Mesothelial cell of epicardium (in vitro differentiated cells): ENCODE measurements at places on chromosomes 16 and 17.

- DNase-seq: no peak
Observed at GRCh38 chr17:5701381-5701780, 117.1 kb upstream of the NLRP1 start.

- no peak for DNase-seq
Observed at GRCh38 chr16:85678016-85678415, 10.7 kb downstream of the GINS2 start.

GRCh38 chr17:82315703-82316358 is 1.6 kb downstream of the CD7 start:
- DNase-seq: no peak

GRCh38 chr17:40936437-40936971 is 942 bp downstream of the KRT23 start:
- no peak for DNase-seq

DNA sequence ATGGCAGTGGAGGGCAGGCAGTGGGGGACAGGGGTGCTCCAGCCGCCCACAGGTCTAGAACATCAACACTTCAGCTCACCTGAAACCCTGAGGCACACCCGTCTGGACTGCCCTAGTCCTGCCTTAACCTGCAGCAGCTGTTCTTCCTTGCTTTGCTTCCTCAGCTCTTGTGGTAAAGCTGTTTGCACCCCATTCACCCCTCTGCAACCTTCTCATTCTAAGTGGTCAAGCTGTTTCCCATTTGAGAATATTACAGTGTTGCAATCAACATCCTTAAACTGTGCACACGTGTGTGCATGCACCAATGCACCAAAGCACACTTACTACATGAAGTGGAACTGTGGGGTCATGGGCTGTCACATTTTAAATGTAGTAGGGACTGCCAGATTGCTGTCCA is 32.4 kb downstream of the SCNN1B start:
- DNase-seq: no peak

GRCh38 chr16:85166281-85166680 is 54.0 kb upstream of the CIBAR2 start:
- no peak for DNase-seq

DNA sequence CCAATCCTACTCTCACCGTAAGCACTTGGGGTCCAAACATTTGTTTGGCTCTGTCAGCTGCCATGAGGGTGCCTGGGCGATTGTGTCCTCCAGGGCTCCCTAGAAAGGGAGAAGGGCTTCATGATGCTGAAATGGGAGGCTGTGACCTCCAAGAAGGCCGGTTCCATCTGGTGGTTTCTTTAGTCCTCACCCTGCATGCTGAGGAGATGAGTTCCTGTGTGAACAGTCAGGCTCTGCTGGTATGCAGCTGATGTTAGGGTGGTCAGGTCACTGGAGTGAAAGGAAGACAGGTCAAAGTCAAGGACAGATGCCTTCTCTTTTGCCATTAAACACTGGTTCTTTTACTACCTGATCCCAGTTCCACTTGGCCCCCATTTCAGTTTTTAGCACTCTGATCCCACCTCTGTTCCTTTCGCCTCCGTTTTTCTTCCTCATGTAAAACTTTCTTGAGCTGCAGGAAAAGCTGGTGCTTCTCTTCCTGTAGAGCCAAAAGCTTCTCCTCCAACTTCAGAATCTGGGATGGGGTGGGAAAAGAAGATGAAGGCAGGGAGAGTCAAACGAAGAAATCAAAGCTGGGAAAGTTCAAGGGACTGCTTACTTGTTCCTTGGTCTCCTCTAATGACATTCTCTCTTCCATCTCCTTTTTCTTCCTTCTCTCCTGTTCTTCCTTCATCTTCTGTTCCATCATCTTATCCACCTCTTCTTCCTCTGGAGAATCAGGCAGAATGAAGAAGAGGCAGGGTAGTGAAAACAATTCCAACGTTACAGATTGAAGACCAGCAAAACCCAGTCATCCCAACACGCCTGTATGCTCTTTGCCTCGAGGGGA is 1.1 kb downstream of the GPS2 start:
- DNase-seq: no peak

DNA sequence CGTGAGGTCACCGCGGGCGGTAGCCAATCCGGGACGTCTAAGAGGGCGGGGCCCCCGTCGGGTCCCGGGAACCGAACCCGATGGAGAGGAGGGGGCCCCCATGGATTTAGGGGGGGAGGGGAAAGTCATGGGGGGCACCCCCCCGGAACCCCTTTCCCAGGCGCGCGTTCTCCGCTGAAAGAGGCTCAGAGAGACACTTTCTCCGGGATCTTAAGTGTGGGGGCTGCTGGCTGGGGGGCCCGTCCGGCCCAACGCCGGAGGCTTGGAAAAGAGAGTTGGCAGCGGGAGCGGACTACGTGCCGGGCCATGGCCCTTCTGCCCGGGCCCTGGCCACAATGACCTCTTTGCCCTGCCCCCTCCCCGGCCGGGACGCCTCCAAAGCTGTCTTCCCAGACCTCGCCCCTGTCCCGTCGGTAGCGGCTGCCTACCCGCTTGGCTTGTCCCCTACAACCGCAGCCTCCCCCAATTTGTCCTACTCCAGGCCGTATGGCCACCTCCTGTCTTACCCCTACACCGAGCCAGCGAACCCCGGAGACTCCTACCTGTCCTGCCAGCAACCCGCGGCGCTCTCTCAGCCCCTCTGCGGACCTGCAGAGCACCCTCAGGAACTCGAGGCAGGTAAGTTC is at the start of gene DLX4:
DLX4 (plus strand) TSS at position 57 of the 626 bp plus-strand sequence; CDS start at position 336, 279 bp downstream.
- no peak for DNase-seq

DNA sequence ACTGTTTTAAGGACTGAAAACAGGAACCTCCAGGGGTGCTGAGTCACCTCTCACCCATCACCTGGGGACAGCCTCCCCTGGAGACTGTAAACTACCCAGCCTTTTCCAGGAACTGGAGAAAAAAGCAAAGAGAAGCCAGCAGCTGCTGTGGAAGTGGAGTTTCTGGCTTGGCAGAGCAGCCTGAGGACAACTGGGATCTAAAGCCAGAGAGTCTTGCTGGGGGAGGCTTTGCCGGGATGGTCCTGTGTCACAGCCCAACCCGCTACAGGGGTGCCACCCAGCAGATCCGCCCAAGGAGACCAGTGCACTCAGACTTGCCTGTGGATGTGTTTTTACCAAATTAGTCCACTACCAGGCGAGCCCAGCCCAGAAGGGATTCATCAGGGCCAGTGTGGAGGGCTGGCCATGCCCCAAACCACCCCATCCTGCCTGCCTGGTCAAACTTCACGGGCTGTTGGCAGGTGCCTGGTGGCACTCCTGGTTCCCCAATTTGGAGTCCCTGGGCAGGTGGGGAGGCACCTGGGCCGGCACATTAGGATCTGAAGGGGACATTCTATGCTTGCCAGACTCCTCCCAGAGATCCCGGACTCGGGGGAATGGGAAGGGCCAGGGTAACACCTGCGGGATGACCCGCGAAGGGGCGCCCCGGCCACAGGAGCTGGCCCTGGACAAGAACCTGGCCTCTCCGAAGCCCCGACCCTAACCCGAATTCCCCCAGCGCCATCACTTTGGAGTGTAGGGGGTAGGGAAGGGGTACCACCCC is 771 bp downstream of the MSRB1 start:
- no peak for DNase-seq

DNA sequence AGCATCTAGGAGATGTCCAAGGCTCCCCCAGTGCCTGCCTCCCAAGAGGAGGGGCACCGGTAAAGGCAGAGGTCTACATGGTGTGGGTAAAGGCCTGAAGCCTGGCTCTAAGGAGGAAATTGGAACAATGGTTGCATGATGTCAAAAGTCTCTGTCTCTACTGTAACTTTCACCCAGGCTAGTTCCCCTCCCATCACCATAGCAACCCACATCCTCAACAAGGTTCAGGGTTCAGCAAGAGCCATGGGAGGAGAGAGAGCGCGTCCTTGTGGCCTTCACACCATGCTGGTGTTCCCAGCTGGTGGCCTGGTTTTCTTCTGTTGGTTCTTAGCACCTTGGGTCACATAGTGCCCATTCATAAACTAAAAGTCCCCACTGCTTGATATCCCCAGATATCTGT is 196.7 kb upstream of the CDH5 start:
- no peak for DNase-seq

- DNase-seq: no peak
Observed at GRCh38 chr16:85300406-85300968, 188.2 kb upstream of the CIBAR2 start.

DNA sequence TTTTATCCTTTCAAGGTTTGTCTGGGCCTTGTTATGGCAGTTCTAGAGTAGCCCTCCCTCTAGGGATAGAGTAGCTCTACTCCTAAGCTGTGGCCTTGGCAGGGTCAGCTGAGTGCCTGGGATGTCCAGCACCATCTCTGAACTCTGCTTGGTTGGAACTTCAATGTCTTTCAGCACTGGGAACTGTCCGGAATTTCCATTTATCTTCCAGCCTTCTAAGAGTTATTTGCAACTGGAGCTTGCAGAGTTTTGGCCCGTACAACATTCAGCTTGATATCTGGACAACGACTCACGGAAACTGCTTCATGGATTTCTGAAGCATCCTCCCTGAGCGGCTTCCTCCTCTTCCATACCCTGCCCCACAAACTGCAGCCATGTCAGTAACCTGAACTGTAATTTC is 22.9 kb downstream of the MMD start:
- DNase-seq: no peak

DNA sequence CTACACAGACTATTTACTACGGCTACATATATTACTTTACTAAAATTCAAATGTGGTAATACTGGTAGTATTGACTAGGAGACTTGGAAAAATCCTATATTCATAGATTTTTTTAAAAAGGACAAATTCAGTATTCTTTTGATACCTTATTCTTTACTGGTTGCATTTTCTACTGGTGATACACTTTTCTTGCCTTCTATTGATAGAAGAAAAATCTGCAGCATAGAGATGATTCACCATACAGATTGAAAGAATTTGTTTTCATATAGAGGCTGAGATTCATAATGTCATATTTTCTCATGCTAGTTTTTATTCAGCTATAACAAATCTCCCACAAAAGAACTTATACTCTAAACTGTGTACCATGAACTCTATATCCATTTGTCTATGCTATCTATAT is 195.4 kb upstream of the C17orf78 start:
- DNase-seq: no peak

GRCh38 chr17:202501-202951 is 21.1 kb upstream of the DOC2B start:
- DNase-seq: no peak

DNA sequence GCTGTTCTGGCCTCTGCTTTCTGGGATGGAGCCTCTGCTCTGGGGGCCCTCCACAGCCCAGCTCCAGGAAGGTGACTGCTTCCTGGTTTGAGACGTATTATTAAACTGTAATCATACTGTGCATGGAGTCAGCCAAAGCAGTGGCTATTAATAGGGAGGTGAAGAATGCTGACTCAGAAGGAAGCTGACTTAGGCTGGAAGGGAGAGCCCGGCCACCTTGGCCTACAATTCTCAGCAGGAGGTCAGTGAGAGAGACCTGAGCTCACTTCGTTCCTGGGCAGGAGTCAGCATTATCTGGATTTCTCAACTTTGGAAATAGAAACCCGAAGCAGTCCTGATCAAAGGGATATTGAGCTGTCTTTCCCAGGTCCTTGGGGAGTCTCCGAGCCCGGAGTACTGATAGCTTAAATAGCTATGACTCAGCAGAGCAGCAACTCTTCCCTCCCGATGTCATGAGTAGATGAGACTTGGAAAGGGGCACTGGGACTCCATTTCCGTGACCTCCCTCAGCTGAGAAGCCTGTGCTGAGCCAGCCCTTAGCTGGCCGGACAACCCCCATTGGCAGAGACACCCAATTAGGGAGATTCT is 91.8 kb downstream of the YPEL2 start:
- no peak for DNase-seq

DNA sequence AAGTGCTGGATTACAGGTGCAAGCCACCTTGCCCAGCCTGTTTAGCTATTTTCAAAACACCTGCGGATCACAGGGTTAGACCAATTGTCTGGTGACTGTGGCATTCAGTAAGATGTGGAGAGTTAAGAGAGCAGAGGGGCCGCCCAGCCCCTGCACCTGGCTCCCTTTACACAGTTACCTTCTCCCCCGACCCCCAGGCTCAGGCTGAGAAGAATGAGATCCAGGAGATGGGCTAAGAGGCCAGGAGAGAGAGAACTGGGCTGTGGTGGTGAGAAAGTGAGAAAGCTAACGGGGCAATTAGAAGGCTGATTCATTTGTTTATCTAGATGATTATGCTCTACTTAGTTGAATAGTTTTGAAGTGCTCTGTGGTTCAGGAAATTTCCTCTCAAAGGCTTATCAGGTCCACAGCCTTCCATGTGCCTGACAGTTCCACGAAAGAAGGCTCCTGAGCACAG is 67.8 kb upstream of the AXIN2 start:
- DNase-seq: no peak

DNA sequence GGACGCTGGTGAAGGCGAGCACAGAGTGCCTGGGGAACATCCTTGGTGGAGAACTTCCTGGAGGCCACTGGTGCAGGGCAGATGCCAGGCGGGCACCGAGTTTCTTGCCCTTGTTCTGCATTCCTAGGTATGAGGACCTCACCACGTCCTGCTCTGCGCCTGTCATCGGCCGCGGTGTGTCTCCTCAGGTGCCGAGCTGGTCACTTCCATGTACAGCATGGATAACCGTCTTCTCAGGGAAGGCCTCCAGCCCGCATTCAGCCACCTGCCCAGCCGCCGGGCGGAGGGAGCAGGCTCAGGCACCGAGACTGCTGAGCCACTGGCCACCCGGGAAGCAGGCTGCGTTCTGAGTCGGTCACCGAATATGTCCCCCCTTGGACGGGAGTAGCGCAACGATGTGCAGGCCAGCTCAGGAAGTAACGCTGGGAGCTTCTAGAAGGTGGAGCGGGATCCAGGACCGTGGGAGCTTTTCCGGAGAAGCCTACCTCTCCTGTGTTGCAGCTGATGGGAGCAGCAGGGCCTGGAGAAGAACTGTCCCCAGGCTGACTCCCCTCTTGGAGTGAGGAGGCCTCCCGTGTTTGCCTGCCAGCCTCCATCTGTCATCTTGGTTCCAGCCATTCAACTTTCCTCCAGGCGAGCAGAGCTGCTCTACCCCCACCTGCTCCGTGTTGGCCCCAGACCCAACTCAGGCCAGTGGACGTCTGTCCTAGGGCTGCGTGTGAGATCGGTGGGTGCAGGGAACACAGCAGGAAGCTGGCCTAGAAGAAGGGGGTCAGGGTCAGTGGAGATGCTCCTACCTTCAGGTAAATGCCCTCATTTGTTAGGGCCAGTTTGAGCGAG is 2.1 kb upstream of the BAIAP2 start:
- DNase-seq: no peak

DNA sequence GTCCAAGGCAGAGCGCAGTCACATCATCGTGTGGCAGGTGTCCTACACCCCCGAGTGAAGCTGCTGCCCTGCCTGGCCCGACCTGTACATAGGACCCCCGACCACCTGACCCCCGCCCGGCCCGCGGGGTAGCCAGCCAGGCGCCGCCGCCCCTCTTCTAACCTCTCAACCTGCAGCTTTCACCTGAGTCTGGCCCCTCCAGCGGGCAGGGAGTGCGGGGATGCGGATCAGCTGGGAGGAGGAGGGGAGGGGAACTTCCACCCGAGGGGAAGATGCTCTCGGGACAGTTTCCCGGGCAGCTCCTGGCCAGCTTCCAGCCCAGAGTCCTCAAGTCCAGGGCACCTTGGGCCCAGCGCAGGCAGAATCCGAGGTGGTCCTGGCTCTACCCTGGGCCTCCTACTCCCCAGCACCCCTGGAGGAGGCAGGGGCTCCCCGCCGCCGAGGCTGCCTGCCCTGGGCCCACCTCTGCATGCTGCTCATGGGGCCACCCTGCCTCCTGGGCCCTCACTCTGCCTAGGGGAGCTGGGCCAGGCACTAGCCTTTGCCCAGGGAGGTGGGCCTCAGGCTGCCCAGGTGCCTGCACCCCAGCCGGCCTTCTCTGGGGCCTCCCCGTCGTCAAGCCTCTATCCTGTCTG is 2.5 kb downstream of the NME3 start:
- no peak for DNase-seq
